ENCODE measurements at places on chromosomes 4 and X.

DNA sequence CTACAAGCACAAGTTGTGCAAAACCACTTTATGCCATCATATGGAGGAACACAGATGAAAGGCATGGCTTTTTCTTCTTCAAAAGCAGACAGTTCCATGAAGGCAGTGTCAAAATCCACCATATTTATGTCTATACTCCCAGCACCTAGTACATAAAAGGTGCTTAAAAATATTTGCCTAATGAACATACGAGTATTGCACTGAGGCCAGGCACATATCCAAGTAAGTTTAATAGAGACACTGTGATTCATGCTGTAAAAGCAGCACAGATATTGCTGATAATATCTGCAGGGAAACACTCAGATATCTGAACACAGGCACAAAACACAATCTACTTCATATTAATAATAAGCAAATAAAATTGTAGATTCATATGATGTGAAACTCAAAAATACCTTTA is 48.1 kb upstream of the CXCL8 start:
- DNase-seq, result no peak

DNA sequence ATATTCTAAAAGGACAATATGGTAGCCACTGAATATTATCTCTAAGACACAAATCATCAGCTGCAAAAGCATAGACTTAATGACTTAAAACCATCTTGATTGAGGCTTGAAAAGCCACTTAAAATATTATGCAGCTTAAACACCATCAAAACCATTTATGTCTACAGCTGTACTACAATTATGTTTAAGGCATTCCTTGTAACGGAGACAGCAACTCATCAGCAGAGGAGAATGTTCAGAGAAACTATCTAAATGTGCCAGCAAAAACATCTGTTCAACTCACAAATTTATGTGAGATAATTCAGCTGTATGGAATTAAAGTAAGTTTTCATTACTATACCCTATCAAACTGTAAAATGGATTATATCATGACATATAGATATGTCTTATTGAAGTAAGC is 147.9 kb upstream of the CTSO start:
- DNase-seq, result no peak

DNA sequence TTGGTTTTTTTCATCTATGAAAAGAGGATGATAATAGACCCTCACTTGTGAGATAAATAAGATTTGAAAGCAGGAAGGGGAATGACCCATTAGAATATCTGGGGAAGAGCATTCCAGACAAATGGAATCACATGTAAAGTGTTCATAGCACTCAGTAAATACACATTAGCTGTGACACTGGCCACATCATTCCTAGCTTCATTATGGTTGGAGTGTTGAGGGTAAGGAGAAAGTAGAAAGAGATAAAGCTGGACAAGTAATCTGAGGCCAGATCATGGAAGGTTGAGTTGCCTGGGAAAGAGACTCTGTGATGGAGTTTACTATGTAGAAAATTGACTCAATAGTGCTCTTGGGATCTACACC is 6.9 kb upstream of the PGRMC1 start:
- no peak for DNase-seq

DNA sequence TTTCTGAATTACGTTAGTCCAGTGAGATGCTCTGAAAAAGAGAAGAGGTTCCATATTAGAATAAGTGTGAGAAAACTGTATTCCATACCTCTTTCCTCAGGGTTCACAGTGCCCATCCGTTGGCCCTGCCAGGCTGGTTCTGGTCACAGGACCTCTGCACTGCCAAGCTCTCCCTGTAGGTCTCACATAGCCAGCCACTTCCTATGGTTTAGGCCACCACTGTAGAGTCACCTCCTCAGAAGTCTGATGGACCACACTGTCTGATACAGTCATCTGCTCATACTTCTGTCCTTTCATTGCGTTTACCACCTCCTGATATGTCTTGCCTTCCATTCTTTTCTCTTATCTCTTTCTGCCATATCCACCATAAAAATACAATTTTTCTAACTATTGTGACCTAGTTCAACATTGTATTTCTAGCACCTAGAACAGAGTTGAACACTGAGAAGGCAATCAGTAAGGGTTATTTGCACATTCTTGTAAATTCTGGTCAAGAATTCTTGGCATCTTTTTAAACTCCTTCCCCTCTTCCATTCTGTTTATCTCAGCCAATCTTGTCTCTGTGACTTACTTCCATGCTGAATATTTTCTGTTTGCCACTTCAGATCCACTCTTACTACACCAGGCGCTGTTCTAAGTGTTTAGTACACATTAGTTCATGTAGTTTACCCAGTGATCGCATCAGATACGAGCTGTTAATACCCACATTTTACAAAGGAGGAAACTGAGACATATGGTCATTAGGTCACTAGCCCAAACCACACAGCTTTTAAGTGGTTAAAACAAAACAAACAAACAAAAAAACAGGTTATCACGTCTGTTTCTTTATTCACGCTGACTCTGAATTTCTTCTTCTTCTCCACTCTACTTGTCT is 125.6 kb downstream of the CBR4 start:
- DNase-seq, result no peak

DNA sequence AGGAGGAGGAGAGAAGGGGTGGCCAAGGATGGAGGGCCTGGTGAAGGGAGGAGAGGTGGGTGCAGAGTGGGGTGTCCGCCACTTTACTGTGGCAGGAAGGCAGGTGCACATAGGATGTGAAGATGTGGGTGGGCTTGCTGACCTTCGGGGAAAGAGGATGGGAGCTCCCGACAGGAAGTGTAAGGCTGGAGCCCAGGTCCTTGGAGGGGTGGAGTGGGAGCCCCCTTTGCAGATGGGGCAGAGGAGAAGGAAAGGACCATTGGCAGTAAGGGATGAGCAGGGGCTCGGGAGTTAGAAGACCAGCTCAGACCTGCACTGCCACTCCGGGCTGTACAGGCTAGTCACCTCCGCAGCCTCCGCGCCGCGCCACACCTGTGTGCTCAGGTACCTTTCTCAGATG is 89.5 kb downstream of the EVC start:
- DNase-seq, result no peak

DNA sequence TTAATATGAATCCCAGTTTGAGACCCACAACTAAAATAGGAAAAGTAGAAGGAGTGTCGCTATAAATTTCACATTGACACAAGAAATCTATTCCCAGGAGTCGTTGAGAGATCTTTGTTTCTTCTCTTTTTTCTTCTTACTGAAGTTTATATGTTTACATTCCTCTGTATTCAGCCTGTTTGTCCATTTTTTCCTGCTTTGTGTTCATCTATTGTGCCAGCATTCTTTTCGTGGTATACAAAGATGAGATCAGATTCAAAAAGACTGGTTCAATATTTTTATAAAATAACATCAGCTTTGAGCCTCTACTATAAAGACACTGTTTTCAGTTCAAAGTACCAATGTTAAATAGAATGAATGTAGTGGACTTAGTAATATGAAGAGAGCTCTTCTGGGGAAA is 95.4 kb upstream of the MYOZ2 start:
- DNase-seq, result no peak

DNA sequence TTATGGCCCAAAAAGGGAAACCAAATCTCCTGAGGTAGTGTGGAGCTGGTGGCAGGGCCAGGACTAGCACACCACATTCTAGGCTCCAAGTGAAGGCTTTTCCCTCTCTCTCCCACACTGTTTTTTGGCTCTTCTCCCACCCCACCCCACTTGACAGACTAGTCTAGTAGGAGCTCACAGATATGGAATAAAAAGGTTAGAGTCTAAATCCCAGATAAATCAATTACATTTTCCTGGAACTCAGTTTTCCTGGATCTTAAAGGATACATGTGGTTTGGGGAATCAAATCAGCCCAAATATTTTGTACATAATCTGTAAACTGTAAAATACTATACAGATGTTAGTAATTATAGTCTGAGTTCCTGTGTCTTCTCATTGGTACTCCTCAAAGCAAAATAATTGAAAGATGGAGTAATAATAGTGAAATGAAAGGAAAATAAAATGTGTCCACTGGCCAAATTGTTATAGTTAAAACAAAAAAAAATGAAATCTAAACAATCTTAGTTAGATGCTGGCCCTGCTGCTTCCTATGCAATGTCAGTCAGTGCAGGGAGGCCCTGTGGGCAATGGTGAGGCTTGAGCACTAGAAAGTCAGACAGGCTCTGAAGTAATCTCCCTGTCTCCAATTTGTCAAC is 370.4 kb upstream of the CPEB2 start:
- no peak for DNase-seq

Measured in stimulated activated CD8-positive, alpha-beta memory T cell treated with anti-CD3 and anti-CD28 coated beads, Interleukin-7, amount 100 ng/mL, for 48 hours (primary cell).